ENCODE measurements at places on chromosomes 5 and 9. TPM values are rescaled to one million over a fixed set of nuclear protein-coding genes. Genes with fewer than 3 reads are reported as not detected.
A peak's percentile ranks its signal among the peaks of the same experiment; 100 is the strongest.

Gene OTP
- not detected for total RNA-seq

DNA sequence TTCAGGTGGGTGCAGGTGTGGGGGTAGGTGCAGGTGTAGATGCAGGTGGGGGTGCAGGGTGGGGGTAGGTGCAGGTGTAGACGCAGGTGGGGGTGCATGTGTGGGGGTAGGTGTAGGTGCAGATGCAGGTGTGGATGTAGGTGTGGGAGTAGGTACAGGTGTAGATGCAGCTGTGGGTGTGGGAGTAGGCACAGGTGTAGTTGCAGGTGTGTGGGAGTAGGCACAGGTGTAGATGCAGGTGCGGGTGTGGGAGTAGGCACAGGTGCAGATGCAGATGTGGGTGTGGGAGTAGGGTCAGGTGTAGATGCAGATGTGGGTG lies 94.6 kb downstream of the PHF2 start:
- peaks cover 41% of the 10 kb centered on the region for H3K36me3 ChIP-seq
- DNase-seq: no peak
- H3K27ac ChIP-seq: no peak overlapping the region
- H3K4me3 ChIP-seq: no peak overlapping the region
- no peaks in the 10 kb centered on the region for H3K27me3 ChIP-seq
- peaks cover 3% of the 10 kb centered on the region for H3K4me1 ChIP-seq

- H3K27me3 ChIP-seq: no peaks in the 10 kb centered on the region
- no peak overlapping the region for H3K4me3 ChIP-seq
- no peak for DNase-seq
- peaks cover 13% of the 10 kb centered on the region for H3K4me1 ChIP-seq
Measured at GRCh38 chr9:14293801-14294200, 20.1 kb downstream of the NFIB start.

GRCh38 chr9:129732100-129732499 lies 20.7 kb downstream of the PTGES start:
- no peak overlapping the region for H3K4me3 ChIP-seq
- DNase-seq: no peak
- H3K27me3 ChIP-seq: peaks cover 12% of the 10 kb centered on the region
- no peak overlapping the region for H3K27ac ChIP-seq
- H3K4me1 ChIP-seq: peaks cover 3% of the 10 kb centered on the region
- H3K36me3 ChIP-seq: no peaks in the 10 kb centered on the region

DNA sequence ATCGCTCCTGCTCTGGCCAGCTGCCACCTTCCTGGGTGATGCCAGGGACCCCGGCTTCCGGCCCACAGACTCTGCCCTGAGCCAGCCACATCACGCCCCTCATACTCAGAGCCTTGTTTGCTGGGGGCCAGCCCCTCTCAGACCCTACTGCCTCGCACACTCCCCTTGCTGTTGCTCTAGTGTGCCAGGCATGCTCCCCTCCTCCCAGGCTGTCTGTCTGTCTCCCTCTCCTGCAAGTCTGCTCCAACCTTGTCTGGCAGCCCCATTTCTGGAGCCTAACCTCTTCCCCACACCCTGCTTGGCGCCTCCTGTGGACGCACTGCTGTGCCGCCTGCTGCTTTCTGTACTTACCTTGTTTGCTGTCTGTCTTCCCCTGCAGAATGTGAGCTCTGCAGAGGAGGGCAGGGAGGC lies 184.7 kb downstream of the HSPA4 start:
- H3K27ac ChIP-seq: no peak overlapping the region
- H3K27me3 ChIP-seq: no peaks in the 10 kb centered on the region
- no peak for DNase-seq
- peaks cover 13% of the 10 kb centered on the region for H3K4me1 ChIP-seq
- no peaks in the 10 kb centered on the region for H3K36me3 ChIP-seq

GRCh38 chr5:142758062-142758795 lies 11.9 kb upstream of the ARHGAP26 start:
- no peak overlapping the region for H3K27ac ChIP-seq
- no peaks in the 10 kb centered on the region for H3K36me3 ChIP-seq

DNA sequence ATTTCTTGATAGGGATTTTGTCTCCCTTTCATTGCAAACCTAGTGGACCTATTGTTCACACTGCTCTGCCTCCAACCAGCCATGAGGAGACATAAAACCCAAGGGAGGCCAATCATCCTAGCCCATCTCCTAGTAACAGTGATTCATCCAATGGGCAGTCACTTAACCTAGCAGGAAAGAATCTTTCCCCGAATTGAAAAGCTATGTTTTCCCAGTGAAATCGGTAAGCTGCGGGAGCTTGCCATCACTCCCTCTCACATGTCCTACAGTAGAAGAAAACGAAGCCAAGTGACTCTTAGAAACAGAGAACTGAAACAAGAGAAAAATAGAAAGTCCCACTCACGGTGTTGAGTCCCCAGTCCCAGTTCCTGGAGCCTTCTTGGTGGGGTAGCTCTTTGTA lies 123.3 kb downstream of the SUSD1 start:
- no peak overlapping the region for H3K4me3 ChIP-seq
- H3K36me3 ChIP-seq: peaks cover 4% of the 10 kb centered on the region
- peak overlapping the region; percentile 33 for H3K27ac ChIP-seq
- H3K4me1 ChIP-seq: peaks cover 31% of the 10 kb centered on the region

GRCh38 chr5:54136516-54137440 lies 173.6 kb downstream of the ARL15 start:
- H3K4me3 ChIP-seq: no peak overlapping the region
- H3K27ac ChIP-seq: peak overlapping the region; percentile 15
- peaks cover 6% of the 10 kb centered on the region for H3K4me1 ChIP-seq
- DNase-seq: peak; percentile 97

GRCh38 chr5:167008705-167009104 lies 1282.7 kb upstream of the WWC1 start:
- no peak overlapping the region for H3K4me3 ChIP-seq
- no peaks in the 10 kb centered on the region for H3K4me1 ChIP-seq
- no peaks in the 10 kb centered on the region for H3K27me3 ChIP-seq
- H3K27ac ChIP-seq: no peak overlapping the region
- H3K36me3 ChIP-seq: no peaks in the 10 kb centered on the region
- DNase-seq: peak; percentile 11

GRCh38 chr5:142106061-142106460 lies 2.5 kb upstream of the NDFIP1 start:
- H3K4me3 ChIP-seq: no peak overlapping the region
- H3K27me3 ChIP-seq: no peaks in the 10 kb centered on the region
- H3K36me3 ChIP-seq: no peaks in the 10 kb centered on the region
